ENCODE measurements at places on chromosomes 11 and 22.

- no peak for DNase-seq
Measured at GRCh38 chr11:75814363-75814676, 690 bp upstream of the UVRAG start.

- no peak for DNase-seq
Measured at GRCh38 chr22:38721551-38721950, 15.8 kb downstream of the GTPBP1 start.

DNA sequence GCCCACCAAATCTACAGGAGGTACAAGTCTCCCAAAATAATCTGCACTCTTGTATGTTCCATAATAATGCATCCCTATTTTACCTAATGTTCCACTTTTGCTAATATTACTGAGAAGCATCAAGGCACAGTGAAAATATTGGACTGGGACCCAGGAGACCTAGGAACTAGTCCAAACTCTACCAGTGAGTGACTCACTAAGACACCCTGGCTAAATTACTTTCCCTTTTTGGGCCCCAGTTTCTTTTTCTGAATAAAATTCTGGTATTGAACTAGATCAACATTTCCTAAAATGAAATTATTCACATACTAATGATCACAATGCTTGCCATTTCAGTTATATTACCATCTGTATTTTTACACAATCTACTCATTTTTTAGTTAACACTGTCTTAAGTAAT, 19.6 kb downstream of the THAP12 start:
- DNase-seq = no peak

DNA sequence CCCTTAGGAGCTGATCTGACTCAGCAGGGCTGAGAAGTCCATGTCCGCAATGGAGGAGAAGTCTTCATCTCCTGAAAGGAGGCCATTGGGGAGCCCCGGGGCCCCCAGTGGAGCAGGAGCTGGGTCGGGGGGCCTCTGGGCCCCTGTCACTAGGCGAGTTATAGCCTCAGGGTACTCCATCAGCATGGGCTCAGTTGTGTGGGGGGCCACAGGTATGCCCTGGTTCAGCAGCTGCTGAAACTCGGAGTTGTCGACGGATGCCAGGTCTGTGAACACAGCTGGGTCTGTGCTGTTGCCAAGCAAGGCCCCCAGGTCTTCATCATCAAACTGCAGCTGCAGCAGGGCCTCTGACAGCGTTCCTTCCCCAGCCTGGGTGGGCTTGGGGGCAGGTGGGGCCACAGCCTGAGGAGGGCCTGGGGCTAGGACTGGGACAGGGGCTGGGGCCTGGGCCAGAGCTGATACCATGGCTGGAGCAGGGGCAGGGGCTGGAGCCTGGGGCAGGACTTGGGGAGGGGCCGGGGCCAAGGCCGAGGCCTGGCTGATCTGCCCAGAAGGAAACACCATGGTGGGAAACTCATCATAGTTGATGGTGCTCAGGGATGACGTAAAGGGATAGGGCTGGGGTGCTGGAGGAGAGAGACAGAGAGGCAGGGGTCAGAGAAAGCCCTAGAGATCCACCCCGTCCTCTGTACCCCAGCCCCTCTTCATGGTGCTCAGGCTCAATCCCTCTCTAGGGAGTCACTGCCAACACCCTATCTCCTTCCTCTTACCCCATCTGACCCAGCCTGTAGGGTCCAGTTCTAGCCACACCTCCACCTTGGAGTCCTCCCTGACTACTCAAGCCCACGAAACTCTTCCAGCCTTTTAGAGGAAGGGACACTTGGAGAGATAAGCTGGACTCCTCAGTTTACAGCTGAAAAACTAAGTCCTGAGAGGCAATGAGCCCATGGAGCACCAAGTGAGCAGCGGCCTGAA, 8.1 kb downstream of the RELA start:
- DNase-seq = no peak

DNA sequence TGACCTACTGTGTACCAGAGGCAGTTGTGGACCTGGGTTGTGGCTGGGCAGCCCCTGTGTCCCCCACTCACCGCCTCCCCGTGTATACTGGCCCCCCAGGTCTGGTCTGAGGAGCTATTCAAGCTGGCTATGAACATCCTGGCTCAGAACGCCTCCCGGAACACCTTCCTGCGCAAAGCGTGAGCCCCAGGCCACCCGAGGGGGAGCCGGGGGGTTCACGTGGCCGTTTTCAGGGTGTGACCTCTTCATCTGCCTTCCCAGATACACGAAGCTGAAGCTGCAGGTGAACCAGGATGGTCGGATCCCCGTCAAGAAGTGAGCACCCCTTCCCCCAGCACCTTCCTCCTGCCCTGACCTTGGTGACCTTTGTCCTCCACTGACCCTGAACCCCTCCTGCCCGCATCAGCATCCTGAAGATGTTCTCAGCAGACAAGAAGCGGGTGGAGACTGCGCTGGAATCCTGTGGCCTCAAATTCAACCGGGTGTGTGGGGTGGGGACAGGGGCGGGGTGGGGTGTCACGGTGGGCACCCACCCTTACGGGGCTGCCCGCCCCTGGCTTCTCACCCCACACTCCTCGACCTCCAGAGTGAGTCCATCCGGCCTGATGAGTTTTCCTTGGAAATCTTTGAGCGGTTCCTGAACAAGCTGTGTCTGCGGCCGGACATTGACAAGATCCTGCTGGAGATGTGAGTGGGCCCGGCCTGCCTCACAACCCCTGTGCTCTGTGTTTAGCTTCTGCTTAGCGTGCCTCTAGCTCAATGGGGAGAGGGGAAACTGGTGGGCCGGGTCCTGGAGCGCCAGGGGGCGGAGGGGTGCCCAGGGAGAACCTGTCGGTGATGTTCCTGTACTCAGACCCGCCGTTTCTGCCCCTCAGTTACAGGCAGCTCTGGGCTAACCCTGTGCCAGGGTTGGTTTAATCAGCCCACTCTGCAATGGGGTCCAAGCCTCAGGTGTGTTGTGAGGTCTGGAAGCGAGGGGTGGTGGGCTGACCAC, 4.1 kb downstream of the PLCB3 start:
- no peak for DNase-seq

GRCh38 chr11:116180806-116181600, 591.8 kb downstream of the BUD13 start:
- no peak for DNase-seq

- peak; percentile 87 for DNase-seq
Measured at GRCh38 chr11:12377824-12378593, 638 bp downstream of the PARVA start.

GRCh38 chr11:33633251-33634003, 67.2 kb downstream of the C11orf91 start:
- DNase-seq = peak; percentile 64

DNA sequence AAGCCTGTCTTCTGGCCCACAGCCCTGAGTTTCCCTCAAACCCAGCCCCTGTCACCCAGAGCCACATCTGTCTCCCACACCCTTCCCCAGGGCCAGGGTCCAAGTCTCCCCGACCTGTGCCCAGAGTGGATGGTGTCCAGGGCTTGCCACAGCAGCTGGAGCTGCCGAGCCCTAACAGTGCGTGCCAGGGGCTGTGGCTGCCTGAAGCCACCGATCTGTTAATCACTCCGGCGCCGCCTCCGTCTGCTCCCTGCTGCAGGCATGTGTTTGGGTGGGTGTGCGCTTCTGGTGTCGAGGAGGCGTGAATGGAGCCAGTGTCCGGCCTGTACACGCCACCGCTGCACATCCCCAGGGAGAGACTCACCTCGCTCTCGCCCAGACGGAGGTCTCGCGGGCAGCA, 26.1 kb downstream of the SHISAL1 start:
- no peak for DNase-seq

- DNase-seq = no peak
Measured at GRCh38 chr11:14746857-14747395, 103.3 kb downstream of the PDE3B start.

GRCh38 chr11:2791139-2791520, 91.3 kb upstream of the KCNQ1OT1 start:
- no peak for DNase-seq

GRCh38 chr11:45607995-45608394, 57.4 kb downstream of the CHST1 start:
- DNase-seq = peak; percentile 7

GRCh38 chr11:71391796-71392195, 56.4 kb downstream of the DHCR7 start:
- no peak for DNase-seq

DNA sequence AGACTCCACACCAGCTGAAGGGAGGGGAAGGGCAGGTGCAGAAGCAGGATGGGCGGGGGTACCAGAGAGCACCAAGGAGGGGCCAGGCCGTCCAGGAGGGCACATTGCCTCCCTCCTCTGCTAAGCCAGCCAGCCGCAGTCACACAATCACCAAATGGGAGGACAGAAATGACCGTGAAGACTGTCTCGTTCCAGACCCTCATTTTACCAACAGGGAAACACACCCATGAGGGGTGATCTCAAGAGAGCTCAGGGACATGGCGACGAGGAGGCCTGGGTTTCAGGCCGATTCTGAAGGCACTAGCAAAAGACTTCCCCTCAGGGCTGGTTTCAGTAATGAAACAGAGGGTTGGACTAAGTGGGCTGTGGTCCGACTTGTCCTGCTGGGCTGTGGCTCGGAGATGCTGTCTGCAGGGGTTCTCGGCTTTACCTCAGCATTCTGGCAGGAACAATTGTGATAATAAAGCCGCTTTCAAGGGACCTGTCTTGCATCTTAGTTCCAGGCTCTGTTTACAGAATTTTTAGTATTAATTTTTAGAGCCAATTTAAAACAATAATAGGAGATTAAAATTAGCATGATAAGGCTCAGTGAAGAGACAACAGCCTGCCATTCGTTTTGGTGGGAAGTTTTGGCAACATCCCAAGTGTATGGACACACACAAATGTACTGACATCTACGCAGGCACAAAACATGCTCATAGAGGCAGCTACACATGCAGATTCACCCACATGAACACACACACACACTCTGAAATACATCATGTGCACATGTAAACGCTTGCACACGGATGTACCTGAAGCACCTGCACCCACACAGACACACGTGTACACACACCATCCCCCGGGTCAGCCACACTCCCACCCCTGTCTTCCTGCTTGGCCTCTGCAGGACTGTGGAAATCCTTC, 2.0 kb upstream of the B3GAT1 start:
- no peak for DNase-seq

DNA sequence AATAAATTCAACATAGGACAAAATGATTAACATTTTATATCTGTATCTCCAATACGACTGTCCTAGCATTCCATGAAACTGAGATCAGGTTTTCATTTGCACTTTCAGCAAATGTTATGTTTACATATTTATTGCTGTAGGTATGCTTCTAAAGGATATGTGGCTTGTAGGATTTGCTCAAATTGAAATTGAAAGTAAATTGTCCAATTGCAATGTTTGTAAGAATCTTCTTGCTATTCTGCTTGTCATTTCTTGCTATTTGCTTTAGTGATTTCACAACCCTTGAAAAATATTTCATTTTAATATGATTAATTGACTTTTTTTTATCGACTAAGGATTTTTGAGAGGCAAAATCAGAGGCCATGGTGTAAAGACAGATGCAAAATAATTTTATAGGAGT, 904.2 kb upstream of the RAG2 start:
- DNase-seq = peak; percentile 9

DNA sequence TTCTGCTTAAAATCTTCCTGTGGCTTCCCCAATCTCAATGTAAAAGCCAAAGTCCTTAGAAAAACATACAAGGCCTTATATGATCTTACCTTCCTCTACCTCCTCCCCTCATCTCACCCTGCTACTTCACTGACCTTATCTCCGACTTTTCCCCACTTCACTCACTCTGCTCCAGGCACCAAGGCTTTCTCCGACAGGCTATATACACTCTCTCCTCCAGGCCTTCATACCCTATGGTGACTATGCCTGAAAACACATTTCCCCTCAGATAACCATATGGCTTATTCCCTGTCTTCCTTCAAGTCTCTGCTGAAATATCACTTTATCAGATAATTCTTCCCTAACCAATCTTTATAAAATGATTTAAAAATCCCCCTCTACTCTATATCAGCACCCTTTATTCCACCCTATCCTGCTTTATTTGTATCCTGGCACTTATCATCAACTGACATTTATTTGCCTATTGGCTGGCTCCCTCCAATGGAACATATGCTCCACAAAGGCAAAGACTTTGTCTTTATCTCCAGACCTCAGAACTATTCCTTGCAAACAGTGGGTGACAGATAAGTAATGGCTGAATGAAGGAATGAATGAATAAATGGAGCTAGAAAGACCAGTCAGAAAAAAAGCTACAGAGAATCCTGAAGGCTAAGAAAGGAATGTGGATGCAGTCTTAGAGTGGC, 52.7 kb downstream of the PAK1 start:
- DNase-seq = no peak

- peak; percentile 47 for DNase-seq
Measured at GRCh38 chr22:19488884-19489843, 9.4 kb downstream of the CDC45 start.

GRCh38 chr11:122847466-122847865, 9.2 kb downstream of the CRTAM start:
- DNase-seq = no peak

DNA sequence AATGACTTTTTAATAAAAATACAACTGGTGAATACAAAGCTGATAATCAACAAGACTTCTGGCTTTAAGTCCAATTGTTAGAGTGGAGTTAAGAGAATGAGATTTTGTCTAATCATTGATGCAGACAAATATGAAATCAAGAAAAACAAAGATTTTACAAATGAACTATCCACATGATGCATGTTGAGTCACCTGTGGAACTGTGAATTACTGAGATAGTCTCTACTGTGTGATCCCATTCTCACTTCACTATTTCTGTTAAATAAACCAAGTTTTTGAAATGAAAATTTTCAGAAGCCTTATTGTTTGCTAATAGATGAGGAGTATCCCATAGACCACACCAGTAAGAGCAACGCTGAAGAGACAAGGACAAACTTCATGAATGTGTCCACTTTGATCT, 8.4 kb upstream of the CTSC start:
- DNase-seq = no peak

DNA sequence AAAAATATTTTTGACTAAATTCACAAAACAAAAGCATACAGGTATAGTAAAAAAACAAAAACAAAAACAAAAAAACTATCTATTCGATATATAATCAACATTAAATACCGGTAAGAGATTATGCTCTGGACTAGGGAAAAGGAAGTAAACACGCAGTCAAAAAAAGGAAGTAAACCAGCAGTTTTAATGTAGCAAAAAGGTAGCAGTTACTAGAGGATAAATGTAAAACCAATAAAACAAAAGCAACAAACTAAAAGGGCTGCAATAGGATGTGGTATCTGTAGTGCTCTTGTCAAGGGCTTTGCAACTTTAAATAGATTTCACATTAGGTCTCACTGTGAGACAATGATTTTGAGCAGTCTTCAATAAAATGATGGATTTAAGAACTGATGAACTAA, 2.4 kb downstream of the TRIM22 start:
- no peak for DNase-seq

- peak; percentile 88 for DNase-seq
Measured at GRCh38 chr11:62680825-62681240, 2.0 kb upstream of the UBXN1 start.

GRCh38 chr11:120137187-120137610, 714 bp downstream of the TRIM29 start:
- DNase-seq = no peak

- DNase-seq = no peak
Measured at GRCh38 chr11:102936864-102937509, 18.5 kb downstream of the MMP13 start.

GRCh38 chr11:35949242-35949641, 5.4 kb downstream of the LDLRAD3 start:
- DNase-seq = peak; percentile 26
